ENCODE measurements at places on chromosomes 2 and 18. TPM values are rescaled to one million over a fixed set of nuclear protein-coding genes. Genes with fewer than 3 reads are reported as not detected.

GRHL1 gene
- total RNA-seq = 0.63 TPM

TMEM37 gene
- total RNA-seq = 0.94 TPM

ITSN2 gene
- 34.9 TPM for total RNA-seq

KCNS3 gene
- 0.81 TPM for total RNA-seq

ITPRIPL1 gene
- 0.75 TPM for total RNA-seq

MLPH gene
- not detected for total RNA-seq

SERPINB12 gene
- total RNA-seq = not detected

SIX3 gene
- not detected for total RNA-seq

HOXD10 gene
- total RNA-seq = not detected

COL4A3 gene
- total RNA-seq = 0.19 TPM

ITGB6 gene
- total RNA-seq = not detected

PPP1R1C gene
- total RNA-seq = not detected

LYPD1 gene
- total RNA-seq = 104 TPM

GPR55 gene
- not detected for total RNA-seq

POTEE gene
- 0.09 TPM for total RNA-seq

AQP12B gene
- total RNA-seq = not detected

NIFK gene
- total RNA-seq = 44.8 TPM

CMPK2 gene
- total RNA-seq = 1.5 TPM

VWA3B gene
- not detected for total RNA-seq

ALPI gene
- not detected for total RNA-seq

ASXL3 gene
- not detected for total RNA-seq

REG3G gene
- not detected for total RNA-seq

BMP10 gene
- not detected for total RNA-seq

COL5A2 gene
- 325 TPM for total RNA-seq

CD8A gene
- not detected for total RNA-seq

SEMA4F gene
- 4.0 TPM for total RNA-seq

STEAP3 gene
- total RNA-seq = 13.3 TPM

ZCCHC2 gene
- total RNA-seq = 20.3 TPM

HOXD8 gene
- total RNA-seq = 4.1 TPM

SNRPD1 gene
- total RNA-seq = 35.1 TPM

CLEC4F gene
- total RNA-seq = not detected

CD226 gene
- 0.09 TPM for total RNA-seq

GALNT5 gene
- total RNA-seq = 6.4 TPM

EMILIN1 gene
- 11.1 TPM for total RNA-seq

SNTG2 gene
- not detected for total RNA-seq

ACKR3 gene
- total RNA-seq = 14.4 TPM

LHCGR gene
- total RNA-seq = not detected

DCDC2C gene
- not detected for total RNA-seq

SLC5A7 gene
- total RNA-seq = not detected

RGPD4 gene
- not detected for total RNA-seq

KLF11 gene
- total RNA-seq = 3.6 TPM

NFATC1 gene
- 3.0 TPM for total RNA-seq

DOK6 gene
- 0.28 TPM for total RNA-seq

RGPD3 gene
- total RNA-seq = 0.09 TPM

DYNAP gene
- not detected for total RNA-seq
